HCT116 (cell line): ENCODE measurements at places on chromosomes 12 and 14. TPM values are rescaled to one million over a fixed set of nuclear protein-coding genes. Genes with fewer than 3 reads are reported as not detected.

PPM1H gene
- total RNA-seq = 8.0 TPM

SOAT2 gene
- total RNA-seq = 0.17 TPM

TMEM132D gene
- total RNA-seq = not detected

DNA sequence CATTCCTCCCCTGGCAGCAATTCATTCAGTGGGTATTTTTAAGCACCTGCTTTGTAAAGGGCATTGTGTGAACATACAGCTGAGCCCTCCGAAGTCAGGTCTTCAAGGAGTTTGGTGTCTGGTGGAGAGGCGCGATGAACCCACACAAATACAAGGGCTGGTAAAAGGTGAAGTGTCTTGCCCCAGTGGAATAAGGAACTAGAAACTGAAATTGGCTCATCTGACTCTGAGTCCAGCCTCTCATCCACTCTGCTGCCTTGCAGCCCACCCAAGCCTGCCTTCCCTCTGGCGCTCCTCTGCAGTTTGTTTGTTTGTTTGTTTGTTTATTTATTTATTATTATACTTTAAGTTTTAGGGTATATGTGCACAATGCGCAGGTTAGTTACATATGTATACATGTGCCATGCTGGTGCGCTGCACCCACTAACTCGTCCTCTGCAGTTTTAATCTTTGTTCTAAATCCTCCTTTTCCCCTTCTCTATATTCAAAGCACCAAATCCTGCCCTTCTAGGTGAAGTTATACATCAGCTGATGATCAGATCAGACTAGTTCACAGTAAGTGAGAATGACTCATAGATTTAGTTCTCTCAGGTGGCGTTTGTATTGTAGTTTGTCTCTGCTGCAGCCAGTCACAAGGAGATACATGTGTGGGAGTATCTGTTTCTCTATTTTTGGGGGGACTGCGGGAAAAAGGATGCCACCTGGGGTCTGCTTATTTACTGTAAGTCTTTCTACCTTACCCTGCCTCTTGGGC is 394.5 kb downstream of the APAF1 start:
- peaks cover 28% of the 10 kb centered on the region for H3K27me3 ChIP-seq
- no peaks in the 10 kb centered on the region for H3K36me3 ChIP-seq
- H3K4me1 ChIP-seq = no peaks in the 10 kb centered on the region
- H3K27ac ChIP-seq = no peak overlapping the region
